ENCODE measurements at places on chromosomes 7 and 10.

- DNase-seq: no peak
Measured at GRCh38 chr7:115387137-115387536, 465.2 kb downstream of the MDFIC start.

DNA sequence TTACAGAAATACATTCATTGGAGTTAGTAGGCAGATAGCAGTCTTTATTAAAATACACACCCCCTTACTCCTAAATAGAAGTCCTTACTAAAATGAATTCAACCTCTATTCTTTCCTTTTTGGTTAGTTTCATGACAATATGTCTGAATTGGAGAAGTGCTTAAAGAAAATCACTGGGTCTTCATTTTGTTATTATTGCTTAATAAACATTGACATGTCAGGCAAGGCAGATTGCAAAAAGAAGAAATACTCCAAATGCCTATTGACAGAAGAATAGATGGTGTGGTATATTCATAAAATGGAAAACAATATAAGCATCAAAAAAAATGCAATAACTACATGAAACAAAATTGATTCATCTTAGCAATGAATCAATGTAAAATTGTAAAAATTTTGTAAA, 135.5 kb downstream of the TMEM26 start:
- DNase-seq: no peak

DNA sequence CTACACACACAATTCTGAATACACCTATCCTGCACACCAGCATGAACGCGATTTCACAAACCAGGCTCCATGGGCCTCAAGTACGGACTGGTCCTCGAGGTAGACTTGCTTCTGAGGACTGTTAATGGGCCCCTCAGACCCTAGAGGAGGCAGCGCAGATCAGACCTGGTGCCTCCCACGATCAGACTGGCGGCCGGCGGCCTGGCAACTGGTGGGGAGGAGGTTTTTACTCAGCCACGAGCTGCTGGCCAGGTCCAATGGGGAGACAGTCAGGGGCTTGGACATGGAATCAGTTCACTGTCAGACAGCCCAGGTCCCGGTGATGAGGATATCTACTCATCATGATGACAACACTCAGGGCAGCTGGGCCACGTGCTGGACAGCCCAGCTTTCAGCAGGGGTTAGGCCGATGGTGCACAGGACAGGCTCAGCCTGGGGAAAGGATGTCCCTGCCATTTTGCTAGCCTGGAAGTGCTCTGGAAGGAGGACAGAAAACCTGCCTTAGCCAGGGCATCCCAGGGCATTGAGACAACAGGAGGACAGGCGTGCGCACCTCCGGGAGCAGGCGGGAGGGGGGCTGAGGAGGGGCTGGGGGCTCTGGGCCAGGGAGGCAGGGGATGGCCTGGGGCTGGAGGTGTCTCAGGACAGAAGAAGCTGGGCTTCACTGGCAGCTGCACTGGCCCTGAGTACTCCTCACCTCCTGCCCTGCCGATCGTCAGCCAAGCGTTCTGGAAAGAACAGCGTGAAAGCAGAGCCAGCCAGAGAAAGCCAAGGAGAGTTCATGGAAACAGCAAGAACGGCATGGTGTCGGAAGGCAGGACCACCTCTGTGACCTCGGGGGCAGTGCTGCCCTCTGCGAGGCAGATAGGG, 48.0 kb upstream of the RASGEF1A start:
- DNase-seq: no peak

- DNase-seq: no peak
Measured at GRCh38 chr10:112988839-112989406, 38.9 kb downstream of the TCF7L2 start.

DNA sequence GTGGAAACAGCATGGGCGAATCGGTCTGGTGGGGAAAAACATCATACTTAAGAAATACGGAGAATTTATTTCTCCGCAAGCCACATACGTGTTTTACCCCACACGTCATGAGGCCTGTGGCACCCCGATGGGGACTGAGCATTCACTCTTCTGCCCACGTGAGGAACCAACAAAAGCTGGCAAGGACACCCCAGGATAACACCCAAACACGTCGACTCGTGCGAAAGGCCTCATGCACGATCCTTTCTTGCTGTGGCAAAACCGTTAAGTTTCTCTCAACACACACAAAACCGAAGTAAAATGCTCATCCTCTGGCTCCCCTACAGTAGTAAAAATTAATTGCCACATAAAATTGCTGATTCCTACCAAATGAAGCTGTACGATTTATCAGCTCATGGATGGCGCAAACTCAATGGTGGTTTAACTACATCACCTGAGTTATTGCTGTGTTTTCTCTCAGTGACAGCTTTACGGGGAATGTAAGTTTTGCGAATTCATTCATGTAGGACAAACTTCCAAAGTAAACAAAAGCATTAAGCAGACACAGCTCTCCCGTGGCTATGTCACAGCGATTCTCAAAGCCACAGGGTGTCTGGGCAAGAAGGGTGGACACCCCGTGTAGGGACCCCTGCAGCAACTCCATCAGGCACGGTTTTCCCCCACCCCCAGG, 97.0 kb downstream of the CTBP2 start:
- DNase-seq: no peak

GRCh38 chr7:157493776-157494175, 157.0 kb downstream of the DNAJB6 start:
- DNase-seq: no peak

- DNase-seq: no peak
Measured at GRCh38 chr10:635088-635861, 54.2 kb downstream of the DIP2C start.

GRCh38 chr10:59513558-59513957, 151.2 kb upstream of the FAM13C start:
- DNase-seq: no peak

GRCh38 chr7:151494298-151495284, 25.1 kb downstream of the RHEB start:
- DNase-seq: no peak

DNA sequence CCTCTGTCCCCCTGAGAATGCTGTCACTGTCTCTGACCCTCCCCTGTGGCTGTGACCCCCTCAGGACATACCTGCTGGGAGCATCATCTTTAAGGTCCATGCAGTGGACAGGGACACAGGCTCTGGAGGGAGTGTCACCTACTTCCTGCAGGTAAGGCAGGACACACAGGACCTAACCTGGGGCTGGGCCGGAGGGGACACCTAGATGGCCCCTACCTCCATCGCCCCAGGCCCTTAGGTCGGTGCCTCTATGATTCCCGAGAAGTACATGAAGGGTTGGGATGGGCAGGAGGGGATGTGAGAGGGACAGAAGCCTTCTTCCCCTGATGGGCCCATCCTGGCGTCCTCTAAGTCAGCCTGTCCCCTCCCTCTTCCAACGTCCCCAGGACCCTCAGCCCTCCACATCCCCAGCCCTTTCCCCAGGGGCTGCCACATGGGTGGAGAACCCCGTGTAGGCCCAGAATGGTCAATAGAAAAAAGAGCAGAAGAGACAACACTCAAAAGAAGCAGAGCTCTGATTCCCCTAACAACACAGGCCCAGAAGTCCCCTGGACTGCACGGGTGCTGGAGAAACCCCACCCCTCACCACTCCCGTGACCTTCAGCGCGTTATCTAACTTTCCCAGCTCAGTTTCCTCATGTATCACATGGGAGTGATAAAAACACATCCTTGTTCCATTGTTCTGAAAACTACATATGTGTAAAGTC, 6.4 kb downstream of the CDHR1 start:
- no peak for DNase-seq

DNA sequence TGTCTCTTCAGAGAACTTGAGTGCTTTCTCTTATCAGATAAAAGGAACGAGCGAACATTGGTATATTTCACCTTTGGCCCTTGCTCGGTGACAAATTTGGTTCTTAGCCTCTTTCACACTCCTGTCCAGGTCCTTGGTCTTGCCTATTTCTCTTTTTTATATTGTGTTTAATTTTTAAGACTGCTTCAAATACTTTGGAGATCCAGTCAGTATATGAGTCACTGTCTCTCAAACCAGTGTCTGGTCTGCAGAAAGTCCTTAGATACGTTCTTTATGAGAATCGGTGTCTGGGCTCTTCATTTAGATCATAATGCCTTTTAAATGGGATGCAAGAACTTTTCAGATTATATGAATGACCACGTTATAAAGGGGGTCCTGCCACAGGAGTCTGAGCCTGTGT, 55.0 kb downstream of the PIK3AP1 start:
- no peak for DNase-seq

Measured in stimulated activated CD4-positive, alpha-beta T cell treated with anti-CD3 and anti-CD28 coated beads, Interleukin-12 subunit alpha, Interleukin-12 subunit beta, amount 100 ng/mL, for 4 hours (primary cell).